Cardiac muscle cell (in vitro differentiated cells and primary cell): ENCODE measurements at places on chromosomes 3 and 15. TPM values are rescaled to one million over a fixed set of nuclear protein-coding genes. Genes with fewer than 3 reads are reported as not detected.

C3orf20 gene
- total RNA-seq: 0.21 and 0.92 TPM in 2 replicates

UBAP1L gene
- 3.7 and 5.1 TPM in 2 replicates for total RNA-seq

DGKG gene
- 0.15 and 0.92 TPM in 2 replicates for total RNA-seq

SLC22A13 gene
- total RNA-seq: 0.07 and 0.39 TPM in 2 replicates

CASR gene
- total RNA-seq: 0.04 and 0.06 TPM in 2 replicates

SCAANT1 gene
- total RNA-seq: not detected in 2 replicates

SPSB4 gene
- 66.4 and 82.2 TPM in 2 replicates for total RNA-seq
